Brain microvascular endothelial cell (primary cell): ENCODE measurements at places on chromosomes 16 and 17.
A peak's percentile ranks its signal among the peaks of the same experiment; 100 is the strongest.

GRCh38 chr16:71340406-71340805 lies 18.1 kb upstream of the CALB2 start:
- DNase-seq = no peak

GRCh38 chr17:49580055-49580721 lies 4.5 kb downstream of the NXPH3 start:
- no peak for DNase-seq

GRCh38 chr16:69476920-69477443 lies 52.6 kb downstream of the CYB5B start:
- peak; percentile 85 for DNase-seq

- no peak for DNase-seq
Observed at GRCh38 chr17:66826856-66827255, 8.1 kb upstream of the CACNG5 start.

- no peak for DNase-seq
Observed at GRCh38 chr16:49539758-49540157, 166.2 kb downstream of the C16orf78 start.

- DNase-seq = no peak
Observed at GRCh38 chr16:28042811-28043210, 20.7 kb downstream of the GSG1L start.

DNA sequence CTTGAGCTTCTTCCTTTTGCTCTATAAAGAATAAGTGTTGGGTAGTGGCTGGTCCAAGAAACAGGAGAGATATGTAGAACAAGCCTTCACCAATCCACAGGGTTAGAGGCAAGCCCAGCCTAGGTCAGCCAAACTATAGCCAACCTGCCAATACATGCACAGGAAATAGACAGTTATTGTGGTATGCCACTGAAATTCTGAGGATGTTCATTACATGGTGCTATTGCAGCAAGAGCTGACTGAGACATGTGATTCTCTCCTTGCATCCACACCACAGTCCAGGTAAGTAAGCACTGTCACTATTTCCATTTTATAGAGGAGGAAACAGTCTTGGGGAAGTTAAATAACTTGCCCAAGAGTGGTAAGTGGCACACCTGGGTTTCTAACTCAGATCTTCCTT lies 268.1 kb downstream of the NPIPA8 start:
- DNase-seq = no peak

DNA sequence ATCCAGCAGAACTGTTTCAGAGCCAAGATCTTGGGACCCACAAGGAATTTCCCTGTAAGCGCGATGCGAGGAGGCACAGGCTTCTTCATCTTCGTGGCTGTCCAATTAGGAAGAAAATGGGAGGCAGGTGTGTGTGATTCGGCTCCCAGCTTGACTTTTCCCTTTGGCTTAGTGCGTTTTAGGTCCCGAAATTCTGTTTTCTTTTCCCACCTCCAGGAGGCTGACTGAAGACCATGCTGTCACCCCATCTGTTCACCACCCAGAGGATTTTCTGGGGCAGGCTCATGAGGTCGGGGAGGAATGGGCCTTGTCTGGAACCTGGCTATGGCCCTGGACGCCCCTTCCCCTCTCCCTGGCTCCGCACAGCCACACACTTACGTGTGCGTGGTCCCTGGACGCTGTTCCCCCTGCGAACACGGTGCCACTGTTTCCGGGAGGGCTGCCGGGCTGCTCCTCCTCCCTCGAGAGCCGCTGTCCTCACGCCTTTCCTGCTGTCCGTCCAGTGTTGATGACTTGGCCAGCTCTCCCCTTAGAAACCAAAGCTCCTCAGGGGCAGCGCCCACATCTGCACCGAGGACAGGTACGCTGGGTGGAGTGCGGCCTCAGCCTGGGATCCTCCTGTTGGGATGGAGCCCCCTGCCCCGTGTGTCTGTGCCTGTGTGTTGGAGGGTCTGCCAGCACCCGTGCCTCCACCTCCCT lies 2.7 kb upstream of the PABPN1L start:
- no peak for DNase-seq
